ENCODE measurements at places on chromosomes 11 and 22.

- no peak for DNase-seq
Observed at GRCh38 chr11:7512525-7513233, 1.1 kb upstream of the PPFIBP2 start.

GRCh38 chr11:118939404-118939915, 13.7 kb upstream of the BCL9L start:
- DNase-seq = no peak

DNA sequence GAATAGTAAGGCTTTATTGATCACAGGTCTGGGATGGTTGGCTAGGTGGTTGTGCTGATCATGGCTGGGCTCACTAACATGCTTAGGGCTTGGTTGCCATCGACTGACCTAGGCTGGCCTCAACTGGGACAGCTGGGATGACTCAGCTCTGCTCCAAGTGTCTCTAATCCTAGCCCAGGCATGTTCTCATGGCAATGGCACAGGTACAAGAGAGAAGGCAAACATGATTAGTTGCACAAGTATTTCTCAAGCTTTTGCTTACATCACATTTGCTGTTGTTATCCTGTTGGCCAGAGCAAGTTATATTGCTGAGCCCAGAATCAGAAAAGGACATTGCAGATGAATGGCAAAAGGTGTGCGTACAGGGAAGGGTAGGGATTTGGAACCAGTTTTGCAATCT, 68.5 kb upstream of the SLC35C1 start:
- DNase-seq = peak; percentile 9

DNA sequence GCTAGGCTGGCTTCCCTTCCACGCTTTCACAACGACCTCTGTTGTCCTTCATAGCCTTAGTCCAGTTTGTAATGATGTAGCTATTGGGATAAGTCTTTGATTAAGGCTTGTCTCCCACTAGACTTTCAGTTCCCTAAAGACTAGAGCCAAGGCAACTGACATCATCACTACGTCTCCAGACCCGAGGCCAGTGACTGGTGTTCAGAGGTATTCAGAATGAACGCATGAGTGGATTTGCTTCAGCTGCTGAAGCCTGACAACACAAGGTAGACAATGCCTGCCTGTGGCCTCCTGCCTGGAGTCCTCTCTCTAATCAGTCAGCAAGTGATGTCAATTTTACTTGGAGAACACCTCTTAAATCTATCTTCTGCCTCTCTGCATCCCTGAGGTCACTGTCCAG, 13.6 kb downstream of the EFCAB6 start:
- DNase-seq = no peak

DNA sequence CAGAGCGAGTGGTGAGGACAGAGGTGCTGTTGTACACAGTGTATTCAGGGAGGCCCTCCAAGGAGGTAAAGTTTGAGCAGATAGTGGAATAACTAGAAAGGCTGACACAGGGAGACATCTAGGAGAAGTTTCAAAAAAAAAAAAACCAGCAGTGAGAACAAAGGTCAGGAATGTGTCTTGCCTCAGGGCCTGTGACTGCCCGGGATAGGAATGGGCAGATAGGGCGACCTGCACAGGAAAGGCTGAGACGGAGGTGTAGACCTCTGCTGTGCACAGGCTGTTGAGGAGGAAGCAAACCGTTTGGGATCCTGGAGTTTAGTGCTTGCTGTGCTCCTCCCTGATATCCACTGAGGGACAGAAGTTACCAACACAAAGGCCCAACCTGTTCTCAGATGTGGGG, 406.5 kb upstream of the B3GAT1 start:
- DNase-seq = no peak

- peak; percentile 28 for DNase-seq
Observed at GRCh38 chr11:44607319-44607962, 42.0 kb downstream of the CD82 start.

DNA sequence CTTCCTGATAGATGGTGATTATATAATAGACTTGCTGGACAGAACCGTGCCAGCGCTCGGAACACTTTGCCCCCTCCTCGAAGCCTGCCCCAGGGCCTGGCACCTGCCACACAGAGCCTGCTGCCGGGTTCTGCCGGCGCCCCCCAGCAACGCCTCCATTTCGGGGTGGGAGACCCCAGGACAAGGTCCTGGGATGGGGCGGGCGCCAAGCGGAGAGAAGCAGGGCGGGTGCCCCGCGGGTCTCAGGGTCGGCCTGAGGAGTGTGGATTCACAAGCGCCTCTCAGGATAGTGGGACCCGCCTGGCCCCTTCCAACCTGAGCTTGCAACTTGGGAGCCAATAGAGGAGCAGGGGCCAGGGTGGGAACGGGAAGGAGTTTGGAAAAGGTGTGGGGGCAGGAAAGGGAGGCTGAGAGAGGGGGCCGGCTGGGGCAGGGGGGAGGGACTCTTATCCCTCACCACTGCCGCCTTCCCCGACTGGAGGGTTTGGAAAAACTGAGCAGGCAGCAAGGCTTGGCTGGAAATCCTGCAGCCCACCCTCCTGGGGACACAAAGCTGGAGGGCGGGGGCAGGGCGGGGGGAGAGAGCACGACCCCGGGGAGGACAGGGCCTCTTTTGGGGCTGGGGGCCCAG, 3.3 kb upstream of the BCL9L start:
- peak; percentile 67 for DNase-seq

Data from fibroblast of skin of abdomen (primary cell).